ENCODE measurements at places on chromosomes 16 and 17.

GRCh38 chr17:63479495-63480184 is 2.8 kb downstream of the ACE start:
- DNase-seq = no peak

DNA sequence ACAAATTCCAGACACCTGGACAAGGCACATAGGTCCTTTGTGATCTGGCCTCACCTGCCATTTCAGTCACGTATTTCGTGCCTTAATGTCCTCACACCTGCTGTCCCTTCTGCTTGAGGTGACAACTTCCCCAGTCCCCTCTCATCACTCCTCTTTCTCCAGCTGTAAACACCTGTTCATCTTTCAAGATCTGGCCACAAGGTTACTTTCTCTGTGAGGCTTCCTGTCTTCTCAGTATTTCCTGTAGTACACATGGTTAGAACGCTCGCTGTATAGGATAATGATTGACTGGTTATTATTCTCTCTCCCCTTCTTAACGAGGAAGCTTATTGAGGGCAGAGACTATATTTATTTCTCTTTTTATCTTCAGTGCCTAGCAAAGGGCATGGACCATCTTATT is 74.5 kb upstream of the PMFBP1 start:
- DNase-seq = no peak

DNA sequence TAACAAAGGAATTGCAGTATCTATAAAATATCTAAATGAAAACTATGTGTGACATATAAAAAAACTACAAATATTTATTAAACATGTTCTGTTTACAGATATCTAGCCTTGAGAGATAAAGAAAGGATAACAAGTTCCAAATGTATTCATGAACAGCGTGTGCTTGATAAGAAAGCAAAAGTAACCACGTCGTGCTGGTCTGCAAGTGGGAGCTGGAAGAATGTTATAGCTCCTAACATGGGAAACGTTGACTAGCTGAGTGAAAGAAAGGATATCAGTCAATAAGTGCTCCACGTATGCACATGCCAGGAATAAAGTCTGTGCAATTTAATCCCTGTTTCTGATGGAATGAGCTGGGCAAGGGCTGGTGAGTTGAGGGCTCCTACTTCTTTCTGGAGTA is 71.2 kb upstream of the CDYL2 start:
- DNase-seq = no peak

DNA sequence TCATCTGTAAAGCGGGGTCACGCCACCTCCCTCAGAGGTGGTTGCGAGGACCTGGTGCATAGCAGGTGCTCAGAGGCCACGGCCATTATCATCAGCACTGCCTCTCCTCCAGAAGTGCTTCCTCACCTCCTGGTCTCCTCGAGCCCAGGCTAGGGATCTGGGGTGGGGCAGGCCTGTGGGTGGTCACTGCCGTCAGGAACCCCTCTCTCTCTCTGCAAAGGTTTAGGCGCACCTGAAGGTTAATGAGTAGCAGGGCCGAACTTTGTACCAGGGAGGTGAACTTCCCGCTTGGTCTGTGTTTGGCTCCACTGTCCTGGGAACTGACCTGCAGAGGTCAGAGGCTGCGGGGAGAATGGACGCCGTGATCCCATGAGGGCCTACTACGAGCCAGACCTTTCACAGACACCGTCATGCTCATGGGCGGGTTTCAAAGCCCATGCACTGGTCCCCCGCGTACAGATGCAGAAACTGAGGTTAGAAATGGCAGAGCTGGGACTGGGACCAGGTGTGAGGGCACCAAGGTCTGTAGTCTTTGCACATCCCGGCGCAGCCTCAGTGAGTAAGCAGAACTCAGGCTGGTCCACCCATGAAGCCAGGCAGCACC is 13.8 kb downstream of the JUP start:
- DNase-seq = no peak

- no peak for DNase-seq
Observed at GRCh38 chr17:19448341-19449268, 37.6 kb downstream of the RNF112 start.

DNA sequence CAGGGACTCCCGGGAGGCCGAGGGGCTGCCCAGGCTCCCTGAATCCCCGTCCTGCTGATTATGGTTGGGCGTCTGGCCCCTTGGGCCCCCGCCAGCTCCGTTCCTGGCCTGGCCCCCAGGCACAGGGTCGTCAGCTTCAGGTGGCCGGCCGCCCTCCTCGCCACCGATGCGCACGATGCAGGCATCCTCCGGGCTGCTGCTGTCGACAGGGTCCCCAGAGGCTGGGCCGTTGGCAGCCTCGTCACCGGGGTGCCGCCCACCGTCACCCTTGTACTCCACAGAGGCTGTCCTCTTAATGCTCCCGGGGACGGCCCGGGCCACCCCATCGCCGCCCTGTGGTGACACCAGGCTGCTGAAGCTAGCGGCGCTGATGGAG is 60.4 kb downstream of the PRMT7 start:
- DNase-seq = no peak

Data from hematopoietic multipotent progenitor cell (in vitro differentiated cells).